ENCODE measurements at places on chromosomes 5 and 9.

DNA sequence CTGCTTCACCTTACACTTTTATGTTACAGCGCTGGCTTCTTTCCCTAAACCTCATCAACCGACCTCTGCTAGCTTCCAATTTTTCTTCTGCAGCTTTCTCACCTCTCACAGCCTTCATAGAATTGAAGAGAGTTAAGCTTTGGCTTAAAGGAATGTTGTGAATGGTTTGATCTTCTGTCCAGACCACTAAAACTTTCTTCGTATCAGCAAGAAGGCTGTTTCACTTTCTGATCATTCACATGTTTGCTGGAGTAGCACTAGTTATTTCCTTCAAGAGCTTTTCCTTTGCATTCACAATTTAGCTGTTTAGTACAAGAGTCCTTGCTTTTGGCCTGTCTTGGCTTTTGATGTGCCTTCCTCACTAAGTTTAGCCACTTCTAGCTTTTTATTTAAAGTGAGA lies 49.5 kb downstream of the NR3C1 start:
- no peak for DNase-seq

DNA sequence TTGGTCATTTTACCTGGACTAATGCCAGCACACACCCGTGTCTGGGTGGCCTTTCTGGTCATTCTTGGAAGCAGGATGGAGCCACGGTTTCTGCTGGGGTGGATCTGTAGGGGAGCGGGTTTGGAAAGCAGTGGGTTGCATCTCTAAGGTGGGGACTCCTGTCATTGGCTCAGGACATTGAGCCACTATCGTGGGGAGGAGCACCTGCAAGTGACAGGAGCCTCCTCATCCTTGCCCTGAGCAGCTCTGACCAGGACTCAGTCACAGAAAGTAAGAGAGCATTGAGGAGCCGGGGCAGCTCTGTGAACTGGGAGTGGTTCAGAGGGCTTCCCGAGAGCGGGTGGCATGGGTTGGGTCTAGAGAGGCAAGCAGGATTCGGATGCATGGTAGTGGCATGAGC lies 3.7 kb downstream of the B4GALT7 start:
- no peak for DNase-seq

DNA sequence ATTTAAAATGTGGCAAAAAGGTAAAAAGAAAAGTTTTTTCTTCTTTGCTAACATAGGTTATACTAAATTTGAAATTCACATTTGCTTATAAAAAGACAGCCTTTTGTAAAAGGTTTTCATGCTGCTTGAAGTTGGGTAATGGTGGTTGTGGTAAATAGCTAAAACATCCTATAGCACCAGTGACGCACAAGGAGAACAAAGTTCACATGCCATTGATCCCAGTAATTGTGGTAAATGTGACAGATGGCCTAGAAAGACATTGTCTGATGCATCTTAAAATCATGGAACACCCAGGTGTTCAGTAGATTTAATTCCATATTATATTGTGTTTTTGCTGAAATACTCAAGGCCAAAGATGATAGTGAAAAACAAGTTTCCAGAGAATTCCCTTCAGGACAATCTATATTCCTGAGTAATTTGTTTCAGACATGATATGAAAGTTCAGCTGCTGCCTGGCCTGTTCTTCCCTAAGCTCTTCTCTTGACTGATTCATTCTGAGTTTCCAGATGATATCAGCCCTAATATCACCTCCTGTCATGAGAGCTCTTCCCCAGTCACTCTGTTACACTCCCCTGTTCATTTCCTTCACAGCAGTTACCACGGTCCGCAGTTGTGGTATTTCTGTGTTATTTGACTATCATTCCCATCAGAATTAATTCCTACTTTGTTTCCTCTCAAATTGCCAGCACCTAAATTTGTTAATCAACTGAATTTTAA lies 4.6 kb upstream of the FBXL17 start:
- DNase-seq = no peak

DNA sequence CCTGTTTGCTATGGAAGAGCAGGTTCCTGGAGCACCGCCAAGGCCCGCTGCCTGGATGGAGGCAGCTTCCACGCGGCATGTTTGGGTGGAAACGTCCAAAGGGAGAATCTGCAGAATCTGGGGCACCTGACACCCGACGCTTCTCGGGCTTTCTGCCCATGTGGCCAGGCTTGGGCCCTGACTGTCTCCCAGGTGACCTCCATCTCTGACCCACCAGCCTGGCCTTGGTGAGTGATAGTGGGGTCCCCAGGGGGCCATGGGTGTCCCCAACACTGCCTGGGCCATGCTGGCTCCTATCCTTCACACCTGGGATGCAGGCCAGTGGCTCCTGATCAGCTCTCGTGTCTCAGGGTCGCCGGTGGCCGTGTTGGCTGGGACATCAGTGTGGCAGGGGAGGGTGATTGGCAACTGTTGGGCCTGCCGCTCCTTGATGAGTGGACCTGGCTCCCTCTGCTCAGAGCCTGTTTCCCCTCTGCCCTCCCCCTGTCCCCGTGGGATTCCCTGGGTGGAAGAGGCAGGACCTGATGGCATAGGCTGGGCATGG lies 34.0 kb downstream of the GLT6D1 start:
- peak; percentile 18 for DNase-seq

DNA sequence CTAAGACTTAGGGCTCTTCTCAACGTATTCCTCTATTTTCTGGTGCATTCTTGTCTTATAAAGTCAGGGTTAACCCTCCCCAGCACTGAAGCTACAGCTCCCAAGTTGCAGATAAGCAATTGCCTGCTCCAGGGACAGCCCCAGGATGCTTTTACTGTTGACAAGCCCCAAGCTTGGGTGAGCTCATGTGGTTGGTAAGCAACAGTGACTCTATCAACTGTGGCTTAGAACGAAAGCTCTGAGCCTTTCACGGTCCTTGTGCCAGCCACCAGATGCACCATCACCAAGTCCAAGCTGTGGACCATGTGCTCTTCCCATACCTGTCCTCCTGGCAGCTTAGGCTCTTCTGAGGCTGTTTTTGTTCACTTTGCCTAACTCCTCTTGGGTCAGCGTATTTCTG lies 13.5 kb downstream of the ADRB2 start:
- DNase-seq = no peak

- no peak for DNase-seq
Observed at GRCh38 chr9:97978371-97979130, 4.6 kb upstream of the ANP32B start.

- DNase-seq = no peak
Observed at GRCh38 chr9:16869882-16870595, 431 bp downstream of the BNC2 start.

All from upper lobe of left lung (tissue), 6 donors.